ENCODE measurements at places on chromosomes 11 and 22.

DNA sequence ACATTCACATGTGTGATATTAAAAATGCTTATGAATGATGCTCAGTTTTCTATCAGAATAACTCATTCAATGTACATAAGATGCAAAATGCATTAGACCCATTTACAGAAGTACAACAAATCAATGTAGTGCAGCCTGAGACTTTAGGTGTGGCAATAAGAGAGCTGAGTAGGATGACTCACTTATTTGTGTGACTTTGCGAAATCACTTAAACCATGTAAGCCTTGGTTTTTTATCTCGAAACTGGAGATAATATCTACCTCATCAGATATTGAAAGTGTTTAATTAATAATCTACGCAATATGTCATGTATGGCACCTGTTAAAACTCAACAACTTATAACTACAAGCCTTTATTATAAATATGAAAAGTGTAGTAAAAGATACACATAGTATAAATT, 105.7 kb upstream of the LUZP2 start:
- DNase-seq = no peak

- no peak for DNase-seq
Measured at GRCh38 chr22:28075358-28075981, 156.4 kb upstream of the PITPNB start.

DNA sequence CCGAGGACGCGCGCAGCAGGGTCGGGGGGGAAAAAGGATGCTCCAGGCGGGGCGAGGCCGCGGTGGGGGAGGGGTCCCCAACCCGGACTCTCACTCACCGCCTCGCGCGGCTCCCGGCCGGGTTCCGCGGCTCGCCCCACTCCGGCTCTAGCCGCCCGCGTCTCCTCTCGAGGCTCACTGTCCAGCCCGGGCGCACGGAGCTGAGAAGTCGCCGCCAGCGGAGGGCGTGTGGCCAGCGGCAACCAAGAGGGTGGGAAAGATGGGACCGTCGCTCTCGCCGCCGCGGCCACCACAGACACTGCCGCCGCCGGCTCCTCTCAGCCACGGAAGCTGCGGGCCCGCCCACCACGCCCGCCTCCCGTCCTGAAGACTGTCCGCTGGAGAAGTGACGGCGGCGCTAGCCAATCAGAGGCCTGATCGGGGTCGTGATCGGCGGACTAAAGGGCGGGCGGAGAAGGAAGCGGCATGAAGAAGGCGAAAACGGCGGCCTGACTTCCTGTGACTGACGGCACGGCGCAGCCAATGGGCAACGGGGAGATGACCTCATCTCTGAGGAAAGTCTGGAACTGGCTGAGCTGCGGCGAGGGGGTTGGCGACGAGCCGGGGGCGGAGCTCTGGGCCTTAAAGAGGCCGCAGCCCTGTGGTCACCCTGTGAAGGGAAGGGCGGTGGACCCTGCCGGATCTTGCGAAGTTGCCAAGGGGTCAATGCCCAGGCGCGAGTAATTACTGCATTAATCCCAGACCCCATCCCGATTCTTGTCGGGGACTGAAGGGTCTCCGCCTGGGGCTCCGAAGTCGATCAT, at the start of gene MRTFA:
Gene MRTFA, minus strand, starts transcription at position 340 of the 803 bp plus-strand sequence.
- DNase-seq = peak; percentile 99

- DNase-seq = peak; percentile 47
Measured at GRCh38 chr11:120235024-120235628, 4.8 kb upstream of the POU2F3 start.

- no peak for DNase-seq
Measured at GRCh38 chr11:85098996-85099395, 528.1 kb downstream of the DLG2 start.

DNA sequence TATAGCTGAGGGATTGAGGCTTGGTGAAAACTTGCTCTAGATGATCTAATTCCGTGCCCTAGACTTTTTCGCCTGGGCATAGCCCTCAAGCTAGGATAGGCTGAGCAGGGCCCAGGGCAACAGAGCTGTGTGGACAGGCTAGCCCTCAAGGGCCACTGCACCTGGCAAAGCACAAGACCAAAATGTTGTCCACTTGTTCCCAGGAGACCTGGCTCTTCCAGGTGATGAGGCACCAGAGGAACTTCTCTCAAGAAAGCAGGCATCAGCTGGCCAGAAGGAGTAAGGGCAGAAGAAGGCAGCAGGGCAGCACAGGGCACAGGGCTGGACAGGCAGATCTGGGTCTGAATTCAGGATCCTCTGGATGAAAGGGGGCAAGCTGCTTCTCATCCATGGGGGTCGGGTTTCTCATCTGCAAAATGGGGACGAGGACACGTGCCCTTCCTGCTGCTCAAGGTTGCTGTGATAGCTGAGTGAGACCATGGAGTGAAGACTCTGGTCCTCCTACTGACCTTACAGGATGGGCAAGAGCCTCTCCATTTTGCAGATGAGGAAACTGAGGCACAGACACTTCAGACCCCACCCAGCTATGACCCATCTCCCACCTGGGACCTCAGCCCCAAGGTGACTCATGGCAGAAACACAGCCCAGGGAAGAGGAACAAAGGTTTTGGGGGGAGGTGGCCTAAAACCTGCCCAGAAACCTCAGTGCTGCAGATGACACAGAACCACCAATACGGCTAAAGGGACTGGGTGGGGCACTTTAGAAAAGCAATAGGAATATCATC, 42.2 kb upstream of the PRDM11 start:
- no peak for DNase-seq

DNA sequence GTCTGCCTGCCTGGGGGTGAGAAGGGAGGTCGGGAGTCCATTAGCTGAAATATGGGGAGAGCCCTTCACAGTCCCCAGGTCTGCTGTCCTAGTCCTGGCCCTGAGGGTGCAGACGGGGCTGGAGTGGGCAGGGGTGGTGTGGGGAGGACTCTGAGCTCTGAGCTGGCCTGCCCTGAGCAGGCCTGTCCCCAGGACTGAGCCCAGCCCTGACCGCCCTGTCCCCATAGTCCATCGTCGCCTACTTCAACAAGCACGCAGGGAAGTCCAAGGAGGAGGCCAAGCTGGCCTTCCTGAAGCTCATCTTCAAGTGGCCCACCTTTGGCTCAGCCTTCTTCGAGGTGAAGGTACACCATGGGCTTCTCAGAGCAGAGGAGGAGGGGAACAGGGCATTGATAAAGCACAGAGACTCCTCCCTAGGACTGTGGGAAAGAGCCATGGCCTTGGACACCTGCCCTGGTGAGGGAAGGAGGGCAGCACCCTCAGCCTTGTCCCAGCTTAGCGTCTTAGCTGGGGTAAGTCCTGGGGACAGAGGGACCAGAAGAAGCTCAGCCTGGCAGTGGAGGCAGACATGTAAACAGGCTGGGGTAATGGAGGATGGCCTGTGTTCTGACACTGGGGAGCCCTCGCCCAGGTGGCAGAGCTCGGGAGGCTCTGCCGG, 83.7 kb downstream of the MYO7A start:
- DNase-seq = no peak

DNA sequence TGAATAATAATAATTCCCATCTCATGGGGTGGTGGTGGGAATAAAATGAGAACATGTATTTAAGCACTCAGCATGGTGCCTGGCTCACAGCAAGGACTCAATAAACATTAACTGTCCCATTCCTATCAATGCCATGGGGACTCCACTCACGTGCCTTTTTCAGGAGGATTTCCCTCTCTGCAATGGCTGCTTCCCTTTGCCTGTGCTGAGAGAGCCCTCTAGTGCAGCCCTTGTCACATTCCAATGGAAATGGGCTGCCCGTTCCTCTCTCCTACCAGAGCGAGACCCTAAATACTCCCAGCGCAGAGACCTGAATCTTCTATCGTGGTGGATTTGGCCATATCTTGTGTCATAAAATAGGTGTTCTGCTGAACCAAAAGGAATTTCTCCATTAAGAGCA, 621.5 kb upstream of the B3GAT1 start:
- no peak for DNase-seq

GRCh38 chr22:30344447-30345200, 12.1 kb downstream of the SF3A1 start:
- no peak for DNase-seq

GRCh38 chr22:26593763-26594162, 3.8 kb upstream of the TPST2 start:
- DNase-seq = no peak

DNA sequence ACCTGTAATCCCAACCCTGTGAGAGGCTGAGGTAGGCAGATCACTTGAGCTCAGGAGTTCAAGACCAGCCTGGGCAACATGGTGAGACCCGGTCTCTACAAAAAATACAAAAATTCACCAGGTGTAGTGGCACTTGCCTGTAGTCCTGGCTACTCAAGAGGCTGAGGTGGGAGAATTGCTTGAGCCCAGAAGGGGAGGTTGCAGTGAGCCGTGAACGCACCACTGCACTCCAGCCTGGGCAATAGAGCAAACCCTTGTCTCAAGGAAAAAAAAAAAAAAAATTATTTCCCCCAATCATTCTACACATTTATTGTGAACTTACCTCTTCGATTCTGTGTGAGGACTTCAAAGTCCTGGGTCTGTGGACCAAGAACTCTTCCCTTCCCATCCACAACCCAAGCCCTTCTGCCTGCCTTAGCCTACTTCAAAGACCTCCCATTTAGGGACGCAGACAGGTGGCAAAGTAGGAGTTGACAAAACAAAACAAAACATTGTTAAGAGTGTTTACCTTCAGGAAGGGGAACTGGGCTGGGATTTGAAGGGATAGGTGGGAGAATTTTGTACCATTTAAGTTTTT, 3.8 kb upstream of the WEE1 start:
- DNase-seq = no peak

DNA sequence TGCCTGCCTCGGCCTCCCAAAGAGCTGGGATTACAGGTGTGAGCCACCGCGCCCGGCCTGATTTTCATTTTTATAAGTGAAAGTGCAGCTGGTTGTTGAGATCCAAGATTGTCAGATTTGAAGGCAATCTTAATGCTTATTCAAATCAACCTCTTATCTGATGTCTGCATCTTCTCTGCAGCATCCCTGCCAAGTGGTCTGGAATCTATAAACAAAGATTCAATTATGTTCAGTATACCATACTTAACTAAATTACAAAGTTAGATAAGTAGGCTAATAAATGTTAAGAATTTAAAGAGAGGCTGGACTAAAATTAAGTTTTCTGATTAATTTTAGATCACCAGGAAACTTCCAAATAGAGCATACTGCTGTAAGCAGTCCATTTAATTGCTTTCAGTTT, 53.8 kb downstream of the POLD3 start:
- no peak for DNase-seq

DNA sequence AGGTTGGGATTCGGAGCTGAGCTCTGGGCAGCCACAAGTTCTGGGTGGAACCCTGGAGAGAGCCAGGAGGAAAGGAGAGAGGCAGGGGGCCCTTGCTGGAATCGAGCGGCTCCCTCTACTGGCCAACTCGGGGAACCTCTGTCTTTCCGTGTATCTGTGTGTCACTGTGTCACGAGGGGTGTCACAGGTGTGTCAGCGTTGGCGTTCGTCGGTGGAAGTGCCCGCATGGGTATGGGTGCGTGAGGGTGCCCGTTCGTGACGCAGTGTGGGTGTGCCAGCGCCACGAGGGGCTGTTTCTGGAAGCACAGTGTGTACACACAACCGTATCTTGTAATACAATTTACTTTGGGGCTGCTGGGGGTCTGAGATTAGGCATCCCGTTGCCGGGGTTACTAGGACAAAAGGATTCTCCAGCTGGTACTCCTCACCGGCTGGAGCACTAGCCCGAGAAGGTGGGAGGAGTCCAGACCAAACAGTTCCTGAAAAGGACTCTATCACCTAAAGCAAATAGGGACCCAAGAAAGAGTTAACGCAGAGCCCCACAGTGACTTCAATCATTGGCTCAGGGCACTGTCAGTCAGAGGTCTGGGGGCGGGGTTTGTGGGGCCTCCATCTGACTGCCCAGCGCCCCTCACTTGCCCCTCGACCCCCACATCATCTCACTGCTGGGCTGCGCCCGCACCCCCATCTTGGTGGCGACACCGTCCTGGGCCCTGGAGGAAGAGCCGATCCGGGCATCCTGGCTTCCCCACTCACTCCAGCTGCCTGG, 2.6 kb upstream of the BCL9L start:
- peak; percentile 97 for DNase-seq

DNA sequence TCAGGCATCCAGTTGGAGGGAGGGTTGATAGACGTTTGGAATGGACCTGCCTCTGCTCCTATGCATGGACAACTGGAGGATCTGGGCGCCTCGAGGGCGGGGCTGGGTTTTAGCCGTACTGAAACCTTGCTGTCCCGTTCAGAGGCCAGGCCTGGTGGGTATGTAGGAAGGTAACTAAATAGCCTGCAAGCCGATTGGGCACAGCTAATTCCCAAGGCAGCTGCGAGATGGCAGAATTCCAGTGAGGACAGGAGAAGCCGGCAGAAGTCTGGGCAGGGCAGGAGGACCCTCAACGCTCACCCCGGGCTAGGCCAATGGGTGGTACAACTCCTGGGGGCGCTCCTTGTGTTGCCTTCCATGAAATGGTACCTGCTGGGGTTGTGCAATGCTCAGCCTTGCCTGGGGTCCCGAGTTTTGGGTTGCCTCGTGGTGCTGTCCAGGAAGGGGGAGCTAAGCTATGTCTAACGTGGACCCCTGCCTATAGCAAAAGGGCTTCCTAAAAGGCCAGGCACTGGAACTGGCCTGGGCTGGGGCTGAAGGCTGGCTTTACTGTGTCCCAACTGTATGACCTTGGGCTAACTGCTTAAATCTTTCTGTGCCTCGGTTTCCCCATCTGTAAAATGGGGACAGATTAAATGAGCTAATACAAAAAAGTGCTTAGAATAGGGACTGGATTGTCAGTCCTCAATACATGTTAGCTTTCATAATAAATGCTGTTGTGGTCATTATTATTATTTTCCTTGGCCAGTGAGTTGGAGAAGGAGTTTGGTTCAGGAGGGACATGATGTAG, 30.1 kb upstream of the CD82 start:
- DNase-seq = no peak

- DNase-seq = no peak
Measured at GRCh38 chr22:29520851-29521250, 32.7 kb downstream of the THOC5 start.

GRCh38 chr11:3920148-3920852, 64.8 kb downstream of the STIM1 start:
- peak; percentile 47 for DNase-seq

DNA sequence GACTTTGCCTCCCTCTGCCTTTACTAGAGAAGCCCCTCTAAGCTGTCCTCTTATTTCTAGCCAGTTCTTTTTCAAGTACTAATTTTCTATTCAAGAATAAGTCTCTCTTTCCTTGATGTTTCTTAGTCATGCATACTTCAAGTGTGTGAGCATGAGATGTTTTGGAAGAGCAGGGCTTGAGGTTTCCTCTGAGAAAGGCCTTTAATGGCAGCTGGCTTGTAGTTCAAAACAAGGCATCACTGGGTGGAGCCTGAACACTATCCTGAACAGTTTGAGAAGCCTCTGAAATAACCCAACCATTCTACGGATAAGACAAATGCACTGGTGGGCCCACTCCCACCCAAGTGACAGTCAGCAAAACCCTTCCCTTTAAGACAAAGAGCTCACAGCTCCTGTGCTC, 37.6 kb downstream of the CLDN25 start:
- DNase-seq = no peak

DNA sequence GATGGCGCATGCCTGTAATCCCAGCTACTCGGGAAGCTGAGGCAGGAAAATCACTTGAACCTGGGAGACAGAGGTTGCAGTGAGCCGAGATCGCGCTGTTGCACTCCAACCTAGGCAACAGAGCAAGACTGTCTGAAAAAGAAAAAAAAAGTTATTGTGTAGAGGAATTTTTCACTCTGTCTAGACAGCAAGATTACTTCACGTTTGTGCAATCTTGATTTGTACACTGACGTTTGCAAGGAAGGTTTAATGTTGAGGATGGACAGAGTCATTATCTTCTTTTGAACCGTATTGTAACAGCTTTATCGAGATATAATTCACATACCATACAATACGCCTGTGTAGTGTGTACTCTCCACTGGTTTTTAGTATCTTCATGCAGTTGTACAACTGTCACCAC, 3.7 kb downstream of the CTTN start:
- DNase-seq = no peak

GRCh38 chr22:22752556-22753477, 108.4 kb downstream of the GGTLC2 start:
- peak; percentile 58 for DNase-seq

- no peak for DNase-seq
Measured at GRCh38 chr11:134369656-134370525, 38.1 kb downstream of the GLB1L2 start.
